ENCODE measurements at places on chromosomes 1 and 21.

- no peak for DNase-seq
Measured at GRCh38 chr1:36715797-36716196, 233.1 kb upstream of the CSF3R start.

DNA sequence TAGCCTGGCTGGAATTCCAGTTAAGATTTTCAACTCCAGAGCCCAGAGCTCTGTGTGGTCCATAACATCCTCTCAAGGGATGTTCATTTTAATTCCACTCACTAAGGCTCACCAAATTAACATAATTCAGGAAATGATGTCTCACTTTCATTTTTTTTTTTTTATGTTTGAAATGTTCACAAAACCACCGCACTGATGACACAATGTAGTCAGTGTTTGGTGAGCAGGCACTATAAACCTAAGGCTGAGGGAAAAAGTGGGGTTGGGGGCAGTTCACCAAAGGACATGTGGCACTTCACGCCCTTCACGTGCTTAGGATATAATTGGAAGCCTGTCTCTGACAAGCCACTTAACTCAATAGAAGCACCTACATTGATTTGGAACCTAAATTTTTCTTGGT, 177.3 kb upstream of the CAMK1G start:
- no peak for DNase-seq

DNA sequence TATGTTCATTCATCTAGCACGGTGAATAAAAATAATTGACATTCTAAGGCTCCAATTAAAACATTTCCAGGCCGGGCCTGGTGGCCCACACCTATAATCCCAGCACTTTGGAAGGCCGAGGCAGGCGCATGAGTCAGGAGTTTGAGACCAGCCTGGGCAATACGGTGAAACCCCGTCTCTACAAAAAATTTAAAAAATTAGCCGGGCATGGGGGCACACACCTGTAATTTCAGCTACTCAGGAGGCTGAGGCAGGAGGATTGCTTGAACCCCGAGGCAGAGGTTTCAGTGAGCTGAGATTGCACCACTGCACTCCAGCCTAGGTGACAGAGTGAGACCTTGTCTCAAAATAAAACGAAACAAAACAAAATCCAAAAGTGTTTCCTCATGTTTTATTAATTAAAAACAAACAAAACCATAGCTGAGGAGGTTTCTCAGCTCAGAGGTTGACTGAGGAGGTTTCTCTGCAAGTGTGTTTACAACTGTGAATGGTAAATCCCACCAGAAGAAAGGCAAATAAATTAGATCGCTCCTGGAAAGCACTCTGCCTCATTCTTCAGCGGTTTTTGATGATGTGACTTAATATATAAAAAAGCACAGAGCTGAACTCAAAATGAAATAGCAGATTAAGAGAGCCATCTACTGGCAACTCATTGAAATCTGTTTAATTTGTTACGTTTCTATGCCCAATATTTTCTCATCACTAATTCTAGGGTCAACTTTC, 37.7 kb upstream of the ATG4C start:
- peak; percentile 34 for DNase-seq

GRCh38 chr1:29810121-29811120, 574.1 kb downstream of the PTPRU start:
- DNase-seq = no peak

DNA sequence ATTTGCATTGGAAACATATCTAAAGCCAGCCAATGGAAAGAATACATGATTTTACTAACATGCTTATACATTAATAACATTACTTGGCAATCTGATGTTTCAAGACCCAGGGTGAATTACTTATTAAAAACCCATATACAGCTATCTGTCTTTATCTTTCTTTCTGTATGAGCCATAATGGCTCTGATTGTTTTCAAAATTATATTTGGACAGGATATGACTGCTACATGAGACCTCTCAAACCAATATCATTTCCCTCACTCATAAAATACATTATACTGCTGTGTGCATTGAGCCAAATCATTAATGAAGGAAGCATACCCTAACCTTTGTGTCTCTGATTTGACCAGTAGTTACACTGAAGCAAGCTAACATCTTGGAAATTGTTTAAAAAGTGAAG, 205.9 kb upstream of the DPYD start:
- DNase-seq = no peak

GRCh38 chr1:1631782-1632420, at the start of gene MMP23B:
TSS of gene MMP23B (plus strand) at chr1:1632173. CDS start at chr1:1632219, 46 bp downstream.
- no peak for DNase-seq
